ENCODE measurements at places on chromosomes 11 and 22. TPM values are rescaled to one million over a fixed set of nuclear protein-coding genes. Genes with fewer than 3 reads are reported as not detected.

Gene KCNK7
- 0.34 TPM for total RNA-seq

- peaks cover 3% of the 10 kb centered on the region for H3K36me3 ChIP-seq
- H3K27ac ChIP-seq: no peak overlapping the region
- H3K4me3 ChIP-seq: no peak overlapping the region
- no peaks in the 10 kb centered on the region for H3K4me1 ChIP-seq
- DNase-seq: no peak
- H3K27me3 ChIP-seq: no peaks in the 10 kb centered on the region
These were observed 10.1 kb downstream of the NAGA start for GRCh38 chr22:42060489-42060888.

Gene SLC22A6
- not detected for total RNA-seq

DNA sequence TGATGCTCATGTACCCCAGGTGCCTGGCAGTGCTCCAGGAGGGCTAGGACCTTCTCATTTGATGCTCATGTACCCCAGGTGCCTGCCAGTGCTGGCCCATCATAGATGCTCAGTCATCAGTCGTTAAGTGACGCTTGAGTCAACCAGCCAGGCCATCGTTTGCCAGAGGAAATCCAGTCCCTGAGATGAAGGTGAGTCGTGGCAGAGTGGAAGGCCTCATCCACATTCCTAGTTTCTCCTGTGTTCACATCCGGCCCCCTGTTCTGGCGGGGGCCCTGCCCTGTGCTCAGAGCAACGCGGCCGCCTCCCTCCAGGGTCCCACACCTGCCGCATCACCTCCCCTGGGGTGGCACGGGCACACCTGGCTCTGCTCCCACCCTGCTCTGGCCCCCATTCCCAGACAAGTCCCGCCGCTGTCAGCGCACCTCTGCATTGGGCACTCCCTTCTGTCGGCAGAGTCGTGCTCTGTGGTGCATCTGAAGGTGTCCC is 279.9 kb downstream of the BRD1 start:
- no peak overlapping the region for H3K27ac ChIP-seq
- no peaks in the 10 kb centered on the region for H3K27me3 ChIP-seq
- H3K36me3 ChIP-seq: no peaks in the 10 kb centered on the region
- DNase-seq: no peak
- H3K4me1 ChIP-seq: peaks cover 6% of the 10 kb centered on the region

GRCh38 chr11:34758262-34758661 is 137.4 kb downstream of the EHF start:
- no peaks in the 10 kb centered on the region for H3K27me3 ChIP-seq
- H3K27ac ChIP-seq: no peak overlapping the region
- peaks cover 3% of the 10 kb centered on the region for H3K36me3 ChIP-seq
- no peaks in the 10 kb centered on the region for H3K4me1 ChIP-seq
- no peak for DNase-seq
- H3K4me3 ChIP-seq: no peak overlapping the region

DNA sequence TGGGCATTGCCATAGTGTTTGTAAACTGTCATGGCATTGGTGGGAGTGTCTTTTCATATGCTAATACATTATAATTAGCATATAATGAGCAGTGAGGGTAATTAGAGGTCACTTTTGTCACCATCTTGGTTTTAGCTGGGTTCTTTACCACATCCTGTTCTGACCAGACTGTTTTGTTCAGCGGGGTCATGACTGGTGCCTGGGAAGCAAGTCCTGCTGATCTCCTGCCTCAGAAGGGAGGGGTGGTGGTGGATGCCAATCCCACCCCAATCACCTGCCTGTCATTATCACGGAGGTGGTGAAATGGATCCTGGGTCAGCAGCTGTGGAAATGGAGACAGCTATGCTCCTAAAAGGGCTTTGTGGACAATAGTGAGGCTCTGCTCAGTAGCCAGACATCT is 31.2 kb downstream of the IL18 start:
- DNase-seq: no peak
- no peak overlapping the region for H3K27ac ChIP-seq
- H3K4me3 ChIP-seq: no peak overlapping the region
- H3K4me1 ChIP-seq: no peaks in the 10 kb centered on the region
- H3K36me3 ChIP-seq: no peaks in the 10 kb centered on the region
- no peaks in the 10 kb centered on the region for H3K27me3 ChIP-seq

- peaks cover 23% of the 10 kb centered on the region for H3K4me1 ChIP-seq
- peaks cover 69% of the 10 kb centered on the region for H3K27me3 ChIP-seq
- H3K27ac ChIP-seq: no peak overlapping the region
- DNase-seq: peak; percentile 63
- peak overlapping the region; percentile 65 for H3K4me3 ChIP-seq
These were observed 1.4 kb downstream of the KCNC1 start for GRCh38 chr11:17735818-17736578.
